H9 (cell line): ENCODE measurements at places on chromosomes 2 and 18. TPM values are rescaled to one million over a fixed set of nuclear protein-coding genes. Genes with fewer than 3 reads are reported as not detected.

The HOXD9 gene
- not detected in 2 replicates for total RNA-seq

The LRP1B gene
- total RNA-seq: not detected in 2 replicates

The RAMP1 gene
- total RNA-seq: 0.63 and 0.75 TPM in 2 replicates

The UPP2 gene
- total RNA-seq: not detected in 2 replicates

The NTSR2 gene
- not detected in 2 replicates for total RNA-seq

The GCG gene
- not detected in 2 replicates for total RNA-seq

The FOXD4L1 gene
- 0.09 TPM in 1 of 2 replicates, not detected in the other for total RNA-seq

The SULT1C3 gene
- total RNA-seq: not detected in 2 replicates

- no peak overlapping the region for H3K27ac ChIP-seq
- H3K36me3 ChIP-seq: no peaks in the 10 kb centered on the region
- no peak overlapping the region for H3K4me3 ChIP-seq
- H3K27me3 ChIP-seq: no peaks in the 10 kb centered on the region
These were observed 111.5 kb downstream of the MEP1B start for GRCh38 chr18:32301361-32301760.

GRCh38 chr2:62140426-62141141, 55.3 kb upstream of the B3GNT2 start:
- no peaks in the 10 kb centered on the region for H3K36me3 ChIP-seq
- no peaks in the 10 kb centered on the region for H3K27me3 ChIP-seq
- no peak overlapping the region for H3K4me3 ChIP-seq
- no peak overlapping the region for H3K27ac ChIP-seq
- peaks cover 2% of the 10 kb centered on the region; the same call in 1 of the 2 replicates for H3K4me1 ChIP-seq

GRCh38 chr2:171893824-171894611, at the start of gene SLC25A12:
Gene SLC25A12, minus strand, starts transcription at chr2:171894244. Its CDS starts 30 bp downstream, at chr2:171894214.
- DNase-seq: peak; percentile 79
- H3K4me3 ChIP-seq: peak within 1 kb of the TSS; percentile 95
- peaks cover 1% of the 10 kb centered on the region for H3K36me3 ChIP-seq
- peaks cover 3% of the 10 kb centered on the region; the same call in 1 of the 2 replicates for H3K4me1 ChIP-seq

DNA sequence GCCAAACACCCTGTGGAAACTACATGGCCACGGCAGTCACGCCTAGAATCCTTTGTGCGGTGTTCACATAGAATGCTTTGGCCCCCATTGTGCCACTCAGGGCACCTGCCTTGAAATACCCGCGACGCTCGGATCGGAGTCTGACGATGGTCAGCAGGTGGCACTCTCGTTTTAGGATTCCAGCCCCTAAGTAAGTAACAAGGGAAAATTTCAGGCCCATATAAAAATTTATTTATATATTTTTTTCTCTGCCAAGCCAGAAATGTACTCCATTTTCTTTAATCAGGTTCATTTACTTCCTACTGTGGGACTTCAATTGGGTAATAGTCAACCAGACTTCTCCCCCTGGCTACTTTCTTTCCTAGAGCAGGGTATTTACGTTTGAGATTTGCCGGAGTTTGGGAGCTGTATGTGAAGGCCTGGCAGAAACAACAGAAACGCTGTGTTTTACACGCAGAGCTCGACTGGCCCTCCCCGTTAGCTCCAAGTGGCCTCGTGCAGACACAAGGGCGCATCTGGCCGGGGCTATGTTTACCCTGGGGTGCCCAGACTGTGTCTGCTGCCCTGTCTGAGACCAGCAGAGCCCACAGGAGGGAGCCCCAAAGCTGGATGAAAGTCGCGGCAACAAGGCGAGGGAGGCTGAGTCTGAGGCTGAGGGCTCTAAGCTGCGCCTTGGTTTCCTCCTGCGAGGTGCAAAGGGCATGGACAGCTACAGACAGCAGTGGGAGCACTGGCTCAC, 41.6 kb downstream of the LRRC30 start:
- H3K4me1 ChIP-seq: no peaks in the 10 kb centered on the region
- H3K4me3 ChIP-seq: no peak overlapping the region
- DNase-seq: peak; percentile 67
- H3K27ac ChIP-seq: no peak overlapping the region
- no peaks in the 10 kb centered on the region for H3K27me3 ChIP-seq

GRCh38 chr18:62682371-62682770, 33.0 kb upstream of the PHLPP1 start:
- H3K4me1 ChIP-seq: peaks cover 5% of the 10 kb centered on the region; the same call in 1 of the 2 replicates
- no peak overlapping the region for H3K27ac ChIP-seq
- no peak for DNase-seq
- H3K4me3 ChIP-seq: no peak overlapping the region

GRCh38 chr2:75605770-75606529, 40.6 kb upstream of the MRPL19 start:
- no peak for DNase-seq
- no peaks in the 10 kb centered on the region for H3K36me3 ChIP-seq
- no peaks in the 10 kb centered on the region for H3K4me1 ChIP-seq
- H3K4me3 ChIP-seq: no peak overlapping the region

DNA sequence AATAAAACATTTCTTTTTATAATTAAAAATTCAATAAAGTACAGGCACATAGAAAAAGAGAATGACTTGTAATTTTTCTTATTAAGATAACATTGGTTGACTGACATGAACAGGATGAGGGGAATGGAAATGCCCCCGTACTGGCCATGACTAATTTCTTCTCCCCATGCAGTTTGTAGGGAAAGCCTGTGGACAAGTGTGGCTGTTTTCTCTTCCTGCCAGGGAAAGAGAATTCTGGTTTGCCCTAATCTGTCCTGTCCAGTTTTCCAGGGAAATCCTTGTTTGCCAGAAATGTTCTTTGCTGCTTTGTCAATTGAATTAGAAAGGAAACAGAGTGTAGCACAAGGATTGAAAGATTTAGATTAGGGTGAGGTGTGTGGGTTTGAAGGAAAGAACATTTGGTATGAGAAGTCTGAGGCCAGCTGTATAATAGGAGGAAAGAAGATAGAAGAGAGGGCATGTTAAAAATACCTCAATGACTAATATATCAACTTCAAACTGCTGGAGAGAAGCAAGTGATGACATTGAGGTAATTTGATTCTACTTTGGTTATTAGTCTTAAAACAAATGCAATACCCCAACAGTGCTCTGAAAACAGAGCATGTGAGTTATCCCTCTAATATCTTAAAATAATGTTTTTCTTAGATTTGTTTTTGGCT, 593.9 kb upstream of the ZNF804A start:
- no peaks in the 10 kb centered on the region for H3K27me3 ChIP-seq
- H3K27ac ChIP-seq: no peak overlapping the region
- no peaks in the 10 kb centered on the region for H3K4me1 ChIP-seq
- H3K4me3 ChIP-seq: no peak overlapping the region
- H3K36me3 ChIP-seq: no peaks in the 10 kb centered on the region

GRCh38 chr18:63043516-63043915, 276.1 kb downstream of the BCL2 start:
- no peaks in the 10 kb centered on the region for H3K4me1 ChIP-seq
- H3K27me3 ChIP-seq: no peaks in the 10 kb centered on the region
- no peak overlapping the region for H3K4me3 ChIP-seq
- no peak overlapping the region for H3K27ac ChIP-seq
- DNase-seq: no peak
- no peaks in the 10 kb centered on the region; the same call in 2 of the 3 replicates for H3K36me3 ChIP-seq

- no peak overlapping the region for H3K27ac ChIP-seq
- no peak overlapping the region for H3K4me3 ChIP-seq
These were observed 167.1 kb upstream of the DOK6 start for GRCh38 chr18:69233465-69234054.

DNA sequence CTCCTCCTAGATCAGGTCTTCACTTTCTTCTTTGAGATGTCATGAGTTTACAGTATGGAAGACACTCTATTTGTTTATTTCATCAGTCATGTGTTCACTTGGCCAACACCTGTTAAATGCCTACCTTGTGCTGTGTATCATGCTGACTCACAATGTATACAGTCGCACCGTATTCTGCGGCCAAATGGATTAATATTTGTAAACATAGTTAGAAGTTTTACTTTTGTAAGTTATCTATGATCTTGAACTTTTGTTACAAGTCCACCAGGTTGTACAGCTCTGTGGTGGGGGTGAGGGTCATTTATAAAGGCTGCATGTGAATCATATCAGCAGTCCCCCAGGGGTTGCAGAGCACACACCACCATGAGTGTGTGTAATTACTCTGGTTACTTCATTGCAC, 408.7 kb upstream of the NRP2 start:
- H3K27ac ChIP-seq: peak overlapping the region; percentile 78
- no peaks in the 10 kb centered on the region for H3K36me3 ChIP-seq
- peak overlapping the region; percentile 13; the same call in 1 of the 2 replicates for H3K4me3 ChIP-seq

DNA sequence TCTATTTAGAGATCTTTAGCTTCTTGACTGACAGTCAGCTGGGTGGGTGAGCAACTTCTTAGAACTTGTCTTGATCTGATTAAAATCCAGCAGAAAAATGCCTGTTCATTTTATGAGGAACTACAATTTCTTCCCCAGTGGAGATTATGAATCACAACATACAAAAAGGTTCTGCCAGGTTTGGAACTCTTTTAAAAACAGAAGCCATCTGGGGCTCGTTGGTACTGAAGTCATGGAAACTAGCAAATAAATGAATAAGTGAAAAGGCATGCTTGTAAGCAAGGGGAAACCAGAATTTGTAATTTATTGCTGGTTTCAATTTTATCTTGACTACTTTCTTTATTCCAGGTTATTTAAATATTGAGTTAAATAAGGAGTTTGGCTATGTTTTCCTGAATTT, 767.4 kb downstream of the MBD2 start:
- no peak overlapping the region for H3K4me3 ChIP-seq
- no peak for DNase-seq
- no peaks in the 10 kb centered on the region for H3K27me3 ChIP-seq
- H3K4me1 ChIP-seq: no peaks in the 10 kb centered on the region; the same call in 1 of the 2 replicates

- H3K4me1 ChIP-seq: no peaks in the 10 kb centered on the region
- H3K27ac ChIP-seq: no peak overlapping the region
These were observed 67.1 kb downstream of the DIS3L2 start for GRCh38 chr2:232028631-232029030.

- H3K27me3 ChIP-seq: no peaks in the 10 kb centered on the region
- peaks cover 22% of the 10 kb centered on the region for H3K36me3 ChIP-seq
- no peak overlapping the region for H3K4me3 ChIP-seq
These were observed 8.0 kb downstream of the SNED1 start for GRCh38 chr2:241006412-241006811.

GRCh38 chr2:165141601-165142354, 62.1 kb downstream of the SCN3A start:
- H3K36me3 ChIP-seq: no peaks in the 10 kb centered on the region
- no peak overlapping the region for H3K27ac ChIP-seq
- no peak overlapping the region for H3K4me3 ChIP-seq
- H3K27me3 ChIP-seq: no peaks in the 10 kb centered on the region
- no peak for DNase-seq

DNA sequence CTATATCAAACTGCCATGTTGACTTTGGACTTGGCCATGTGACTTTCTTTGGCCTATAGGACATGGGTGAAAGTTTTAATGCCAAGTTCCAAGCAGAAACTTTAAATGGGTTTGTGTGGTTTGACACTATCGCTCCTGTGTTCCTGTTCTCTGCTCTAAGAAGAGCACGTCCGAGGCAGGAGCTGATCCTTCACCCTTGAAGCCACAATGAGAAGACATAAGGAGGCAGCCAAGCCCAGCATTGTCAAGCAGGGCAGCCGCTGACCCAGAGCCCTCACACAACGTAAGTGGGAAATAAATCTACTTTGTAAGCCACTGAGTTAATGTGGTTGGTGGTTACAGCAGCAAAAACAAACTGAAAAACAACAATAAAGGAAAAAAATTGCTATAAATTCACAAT, 422.4 kb downstream of the PID1 start:
- H3K36me3 ChIP-seq: no peaks in the 10 kb centered on the region
- no peaks in the 10 kb centered on the region for H3K27me3 ChIP-seq
- no peak overlapping the region for H3K27ac ChIP-seq
- no peak for DNase-seq
- no peaks in the 10 kb centered on the region for H3K4me1 ChIP-seq

GRCh38 chr2:215136669-215137328, 1.6 kb downstream of the ABCA12 start:
- no peak overlapping the region for H3K4me3 ChIP-seq
- H3K27ac ChIP-seq: no peak overlapping the region
- H3K36me3 ChIP-seq: no peaks in the 10 kb centered on the region

DNA sequence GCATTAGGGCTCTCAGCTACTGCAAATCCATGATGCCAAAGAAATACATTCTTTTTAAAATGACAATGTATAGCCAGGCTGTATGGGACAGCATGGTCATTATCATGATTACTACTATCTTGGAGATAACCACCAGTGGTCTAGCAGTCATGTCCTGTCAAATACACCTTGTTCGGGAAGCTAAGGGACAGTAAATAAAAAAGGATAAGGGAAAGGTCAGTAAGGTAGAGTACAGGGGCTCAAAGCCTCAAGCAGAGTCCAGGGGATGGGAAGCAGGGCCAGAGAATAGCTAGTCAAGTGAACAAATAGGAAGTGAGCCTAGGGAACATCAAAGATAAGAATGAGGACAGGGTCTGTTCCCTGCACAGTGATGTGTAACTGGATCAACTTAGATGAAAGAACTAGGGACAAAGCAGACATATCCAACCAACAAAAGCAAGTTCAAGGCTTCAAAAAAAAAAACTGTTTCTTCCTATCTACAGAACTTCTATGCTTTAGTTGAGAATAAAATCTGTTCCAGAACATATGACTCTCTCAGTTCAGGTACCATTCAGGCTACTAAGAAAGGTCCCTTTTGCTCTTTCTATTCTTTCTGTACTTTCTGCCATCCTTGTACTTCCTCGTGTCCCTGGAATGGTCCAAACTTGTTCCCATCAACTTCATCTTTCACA, 62.9 kb upstream of the EHBP1 start:
- H3K36me3 ChIP-seq: 0 out of 2 replicates have a peak, but pooled peaks cover 4% of the 10 kb centered on the region
- no peaks in the 10 kb centered on the region for H3K4me1 ChIP-seq
- no peak for DNase-seq
- H3K4me3 ChIP-seq: no peak overlapping the region
- no peak overlapping the region for H3K27ac ChIP-seq

- DNase-seq: no peak
- H3K27me3 ChIP-seq: no peaks in the 10 kb centered on the region
- H3K27ac ChIP-seq: no peak overlapping the region
- H3K36me3 ChIP-seq: no peaks in the 10 kb centered on the region
- peaks cover 2% of the 10 kb centered on the region; the same call in 1 of the 2 replicates for H3K4me1 ChIP-seq
These were observed 319.0 kb upstream of the CXCR4 start for GRCh38 chr2:136436936-136437335.

DNA sequence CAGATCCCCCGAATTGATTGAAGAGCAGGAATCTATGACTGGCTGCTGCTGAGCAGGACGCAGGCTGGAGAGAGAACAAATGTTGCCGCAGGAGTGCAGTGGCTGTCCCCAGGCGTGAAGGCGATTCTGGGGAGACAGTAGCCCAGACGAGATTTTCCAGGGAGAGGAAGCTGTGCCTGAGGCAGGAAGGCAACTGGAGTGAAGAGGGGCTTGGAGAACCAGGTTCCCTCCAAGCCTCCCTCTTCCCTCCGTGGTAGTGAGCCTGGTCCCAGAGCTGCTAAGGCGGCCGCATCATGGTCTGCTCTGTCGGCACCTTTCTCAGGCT, 1.3 kb upstream of the NPPC start:
- DNase-seq: no peak
- H3K4me1 ChIP-seq: no peaks in the 10 kb centered on the region; the same call in 1 of the 2 replicates
- no peak overlapping the region for H3K27ac ChIP-seq
- H3K36me3 ChIP-seq: no peaks in the 10 kb centered on the region
- peak overlapping the region; percentile 83 for H3K4me3 ChIP-seq
- peaks cover 22% of the 10 kb centered on the region; the same call in 1 of the 2 replicates for H3K27me3 ChIP-seq
